ENCODE measurements at places on chromosomes 1 and 21. TPM values are rescaled to one million over a fixed set of nuclear protein-coding genes. Genes with fewer than 3 reads are reported as not detected.

CNIH3 gene
- 3.8 TPM for total RNA-seq

NR1I3 gene
- total RNA-seq: not detected

LMNA gene
- 204 TPM for total RNA-seq

MYOG gene
- total RNA-seq: not detected

ITGB2 gene
- total RNA-seq: 7.4 TPM

DNA sequence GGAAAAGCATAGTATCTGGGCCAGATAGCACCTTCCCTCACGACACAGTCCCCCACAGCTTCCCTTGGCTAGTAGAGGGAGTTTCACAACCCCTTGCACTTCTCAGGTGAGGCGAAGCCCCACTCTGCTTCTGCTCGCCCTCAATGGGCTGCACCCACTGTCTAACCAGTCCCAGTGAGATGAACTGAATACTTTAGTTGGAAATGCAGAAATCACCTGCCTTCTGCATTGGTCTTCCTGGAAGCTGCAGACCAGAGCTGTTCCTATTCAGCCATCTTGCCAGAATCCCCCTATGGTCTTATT, 243.2 kb upstream of the FAM78B start:
- no peak for DNase-seq
- no peak overlapping the region for H3K4me3 ChIP-seq
- H3K36me3 ChIP-seq: no peaks in the 10 kb centered on the region

GRCh38 chr1:85865213-85865612, 157.0 kb upstream of the ZNHIT6 start:
- H3K27me3 ChIP-seq: no peaks in the 10 kb centered on the region
- DNase-seq: no peak
- H3K4me3 ChIP-seq: no peak overlapping the region
- no peaks in the 10 kb centered on the region for H3K36me3 ChIP-seq
- H3K4me1 ChIP-seq: no peaks in the 10 kb centered on the region
- H3K27ac ChIP-seq: no peak overlapping the region

DNA sequence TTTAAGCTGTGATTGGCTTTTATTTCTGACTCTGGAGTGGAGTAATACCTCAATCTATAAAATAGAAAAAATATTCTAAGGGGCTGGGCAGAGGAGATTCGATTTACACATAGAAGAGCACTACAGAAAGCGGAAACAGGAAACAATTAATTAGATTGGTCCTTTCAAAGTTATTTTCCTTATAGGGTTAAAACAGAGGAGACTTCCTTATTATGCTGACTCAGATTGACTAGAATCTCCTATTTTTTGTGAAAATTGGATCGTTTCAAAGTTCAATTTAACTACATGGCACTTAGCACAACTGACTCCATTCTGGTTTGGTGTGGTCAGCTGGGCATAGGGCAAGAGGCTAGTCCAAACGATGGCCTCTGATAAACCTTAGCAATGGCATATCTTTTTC, 48.3 kb upstream of the NCAM2 start:
- no peaks in the 10 kb centered on the region for H3K27me3 ChIP-seq
- no peak overlapping the region for H3K4me3 ChIP-seq
- no peaks in the 10 kb centered on the region for H3K36me3 ChIP-seq
- peaks cover 25% of the 10 kb centered on the region for H3K4me1 ChIP-seq

DNA sequence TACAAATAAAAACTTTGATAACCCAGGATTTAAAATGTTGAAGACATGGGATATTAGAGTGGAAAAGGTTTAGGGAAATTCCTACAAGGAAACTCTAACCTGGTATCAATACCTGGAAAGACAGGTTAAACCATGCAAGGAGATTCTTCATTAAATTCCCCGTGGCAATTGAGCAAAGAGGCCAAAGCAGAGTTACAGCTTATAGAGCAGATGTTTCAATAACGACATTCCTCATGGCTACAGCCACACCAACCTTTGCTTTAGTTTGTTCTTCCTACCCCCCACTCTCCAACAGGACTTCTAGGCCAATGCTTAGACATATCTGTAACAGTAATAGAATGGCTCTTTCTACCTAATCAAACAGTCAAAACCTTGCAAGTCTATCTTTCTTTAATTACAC, 271.3 kb downstream of the COL11A1 start:
- no peak for DNase-seq
- no peak overlapping the region for H3K27ac ChIP-seq
- no peak overlapping the region for H3K4me3 ChIP-seq
- no peaks in the 10 kb centered on the region for H3K36me3 ChIP-seq

DNA sequence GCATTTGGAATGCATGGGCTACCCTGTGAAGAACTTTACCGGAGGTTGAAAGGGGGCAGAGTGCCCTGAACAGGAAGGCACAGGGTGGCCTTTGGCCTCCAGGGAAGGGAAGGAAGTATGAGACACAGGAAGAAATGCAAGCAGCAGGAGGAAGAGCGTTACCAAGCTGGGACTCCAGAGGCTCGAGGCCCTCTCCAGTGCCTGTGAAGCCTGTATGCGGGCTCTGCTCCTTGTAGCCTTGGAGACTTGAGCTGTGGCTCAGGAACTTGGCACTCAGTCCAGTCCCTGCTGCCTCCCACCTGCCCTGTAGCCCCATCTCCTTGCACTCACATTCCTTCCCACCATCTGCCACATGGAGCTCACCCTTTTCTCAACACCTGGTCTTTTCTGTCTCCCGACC, 33.5 kb upstream of the RNF19B start:
- H3K27me3 ChIP-seq: no peaks in the 10 kb centered on the region
- no peaks in the 10 kb centered on the region for H3K36me3 ChIP-seq
- no peak overlapping the region for H3K27ac ChIP-seq
- no peaks in the 10 kb centered on the region for H3K4me1 ChIP-seq
- no peak overlapping the region for H3K4me3 ChIP-seq

DNA sequence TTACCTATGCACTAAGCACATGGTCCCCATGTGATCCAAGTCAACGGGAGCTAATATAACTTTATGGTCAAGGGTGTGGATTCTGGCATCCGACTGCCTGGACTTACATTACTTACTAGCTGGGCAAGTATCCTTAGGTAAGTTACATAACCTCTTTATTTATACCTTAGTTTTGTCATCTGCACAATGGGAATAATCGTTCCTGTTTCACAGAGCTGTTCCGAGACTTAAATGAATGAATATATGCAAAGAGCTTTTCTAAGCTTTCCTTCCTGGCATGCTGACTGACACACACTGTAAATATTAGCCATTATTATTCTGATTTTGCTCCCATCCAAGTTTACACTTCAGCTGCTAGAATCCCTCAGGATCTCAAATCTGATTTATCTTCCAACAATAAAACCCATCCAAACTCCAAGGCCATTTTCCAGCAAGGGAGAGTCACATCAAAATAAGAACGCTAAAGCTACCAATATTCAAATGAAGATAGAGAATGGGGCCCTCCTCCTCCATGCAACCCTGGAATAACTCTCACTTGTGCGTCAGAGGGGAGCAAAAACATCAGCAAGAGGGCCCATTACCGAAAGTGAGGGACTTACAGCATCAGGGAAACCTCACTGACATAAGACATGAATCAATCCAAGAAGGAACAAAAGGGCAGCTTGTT, 115.6 kb upstream of the KAZN start:
- H3K27ac ChIP-seq: no peak overlapping the region
- no peaks in the 10 kb centered on the region for H3K36me3 ChIP-seq
- no peak for DNase-seq
- H3K4me1 ChIP-seq: no peaks in the 10 kb centered on the region

All from A673 (cell line).